Stimulated activated CD8-positive, alpha-beta memory T cell treated with anti-CD3 and anti-CD28 coated beads, Interleukin-7, amount 100 ng/mL, for 4 hours (primary cell): ENCODE measurements at places on chromosomes 1 and 21.

DNA sequence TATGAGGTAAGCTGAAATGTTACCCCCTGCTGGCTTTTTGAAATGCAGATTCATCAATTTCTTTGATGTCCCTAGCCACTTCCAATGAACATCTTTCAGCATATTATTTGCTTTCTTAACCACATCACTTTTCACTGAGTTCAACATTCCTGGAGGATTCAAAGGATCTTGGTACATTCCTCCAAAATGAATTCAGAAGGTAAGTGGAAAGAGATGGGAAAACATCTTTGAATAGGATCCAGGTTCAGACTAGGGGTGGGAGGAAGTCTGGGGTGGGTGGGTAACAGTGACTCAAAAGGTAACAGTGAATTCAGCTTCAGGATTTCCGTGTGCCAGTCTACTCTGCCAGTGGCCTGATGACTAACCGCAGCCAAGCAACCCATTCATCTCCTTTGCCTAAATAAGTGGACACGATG lies 180.7 kb downstream of the ZC3H11B start:
- no peak for DNase-seq

DNA sequence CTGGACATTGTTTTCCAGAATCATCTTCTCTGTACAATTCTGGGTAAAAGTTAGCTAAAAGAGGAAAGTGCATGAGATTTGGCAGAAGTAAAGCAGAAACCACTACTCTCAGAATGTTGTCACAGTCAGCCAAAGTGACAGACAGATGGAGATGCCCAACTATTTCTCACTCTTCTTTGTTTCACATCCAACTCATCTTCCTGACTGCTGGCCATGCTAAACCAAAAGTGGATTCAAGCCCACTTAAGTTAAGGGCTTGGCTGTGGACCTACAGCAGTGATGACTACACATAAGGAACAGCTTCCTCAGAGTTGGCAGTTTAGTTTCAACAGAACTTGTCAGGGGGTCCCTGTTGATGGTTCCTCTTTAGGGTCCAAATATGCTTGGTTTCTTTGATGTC lies 730.2 kb downstream of the LRRIQ3 start:
- DNase-seq = no peak

DNA sequence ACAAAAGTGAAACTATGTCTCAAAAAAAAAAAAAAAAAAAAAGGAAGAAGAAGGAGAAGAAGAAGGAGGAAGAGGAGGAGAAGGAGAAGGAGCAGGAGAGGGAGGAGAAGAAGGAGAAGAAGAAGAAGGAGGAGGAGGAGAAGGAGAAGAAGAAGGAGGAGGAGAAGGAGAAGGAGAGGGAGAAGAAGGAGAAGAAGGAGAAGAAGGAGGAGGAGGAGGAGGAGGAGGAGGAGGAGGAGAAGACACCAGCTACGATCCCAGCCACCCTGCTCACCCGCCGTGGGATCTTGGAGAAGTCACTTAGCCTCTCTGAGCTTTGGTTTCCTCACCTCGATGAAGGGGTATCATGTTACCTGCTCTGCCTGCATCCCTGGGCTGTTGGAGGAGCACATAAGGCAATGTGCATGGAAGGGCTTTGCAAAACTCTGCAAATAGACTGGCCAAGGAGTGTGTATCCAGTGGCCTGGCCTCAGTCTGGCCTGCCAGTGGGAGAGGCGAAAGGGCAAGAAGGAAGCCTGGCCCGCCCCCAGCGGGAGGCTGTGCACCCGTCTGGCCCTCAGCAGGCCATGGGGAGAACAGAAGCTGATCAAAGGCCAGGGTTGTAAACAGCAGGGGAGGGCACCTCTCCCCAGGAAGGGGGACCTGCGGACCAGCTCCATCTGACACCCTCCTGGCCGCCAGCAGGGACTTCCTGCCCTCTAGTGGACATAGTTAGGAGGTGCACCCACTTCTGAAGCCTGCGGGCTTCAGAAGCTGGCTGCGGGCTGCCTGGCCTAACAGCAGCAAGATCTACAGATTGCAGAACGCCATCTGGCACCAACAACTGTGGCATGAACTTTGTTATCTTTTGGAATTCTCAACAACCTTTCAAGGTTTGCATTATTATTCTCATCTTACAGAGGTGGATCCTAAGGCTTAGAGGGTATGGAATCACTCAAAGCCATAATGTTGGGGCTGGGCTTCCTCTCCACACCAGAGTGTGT lies 19.2 kb upstream of the CDK18 start:
- DNase-seq = no peak

- DNase-seq = no peak
Measured at GRCh38 chr1:219906924-219907771, 21.2 kb downstream of the SLC30A10 start.

GRCh38 chr1:102191723-102192122 lies 195.0 kb upstream of the OLFM3 start:
- DNase-seq = no peak

- no peak for DNase-seq
Measured at GRCh38 chr1:212107481-212107880, 71.9 kb downstream of the DTL start.

DNA sequence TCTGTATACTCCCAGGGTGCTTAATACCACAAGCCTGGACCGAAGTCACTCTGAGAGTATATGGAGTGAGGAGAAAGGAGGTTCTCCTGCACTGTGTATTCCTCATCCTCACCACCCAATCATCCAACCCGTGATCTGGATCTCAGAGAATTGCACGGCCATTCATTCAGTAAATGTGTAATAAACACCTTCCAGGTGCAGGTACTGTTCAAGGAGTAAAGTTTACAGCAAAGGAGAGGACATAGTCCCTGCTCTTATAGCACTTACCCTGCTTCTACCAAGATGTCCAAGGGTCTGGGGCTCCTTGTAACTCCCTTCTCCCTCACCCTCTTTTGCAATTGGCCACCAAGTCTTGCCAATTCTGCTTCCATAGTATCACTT lies 139.2 kb upstream of the JUN start:
- DNase-seq = no peak

DNA sequence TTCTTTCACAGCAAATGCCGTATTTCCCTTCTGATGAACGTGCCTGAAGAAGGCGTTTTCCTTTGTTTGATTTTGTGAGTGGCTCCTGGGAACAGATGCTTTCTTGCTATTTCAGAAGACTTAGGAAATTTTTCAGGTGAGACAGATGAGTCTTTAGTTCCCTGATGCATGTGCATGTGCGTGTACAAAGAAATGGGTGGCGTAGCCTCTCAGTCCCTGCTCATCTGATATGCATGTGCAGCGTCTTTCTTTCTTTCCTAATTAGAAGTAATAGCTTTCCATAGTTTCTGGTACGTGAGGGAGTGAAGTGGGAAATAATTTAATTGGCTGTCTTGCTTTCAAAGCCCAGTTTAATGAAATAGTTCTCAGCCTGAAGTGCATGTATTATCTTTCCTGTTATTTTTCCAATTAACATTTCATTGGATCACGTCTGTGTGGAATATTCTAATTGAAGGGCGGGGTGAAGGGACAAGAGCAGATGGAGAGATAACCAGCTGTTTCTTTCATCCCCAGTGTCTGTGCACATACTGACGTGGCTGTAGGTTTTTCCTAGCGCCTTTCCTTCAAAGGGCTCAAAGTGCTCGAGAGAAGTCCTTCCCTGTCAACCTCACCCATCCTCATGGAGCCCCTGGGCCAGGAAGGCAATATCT lies 104.3 kb downstream of the FAM78B start:
- DNase-seq = no peak

GRCh38 chr21:36241717-36242116 lies 78.3 kb upstream of the MORC3 start:
- no peak for DNase-seq

- DNase-seq = no peak
Measured at GRCh38 chr21:45698493-45699184, 55.1 kb downstream of the PCBP3 start.

DNA sequence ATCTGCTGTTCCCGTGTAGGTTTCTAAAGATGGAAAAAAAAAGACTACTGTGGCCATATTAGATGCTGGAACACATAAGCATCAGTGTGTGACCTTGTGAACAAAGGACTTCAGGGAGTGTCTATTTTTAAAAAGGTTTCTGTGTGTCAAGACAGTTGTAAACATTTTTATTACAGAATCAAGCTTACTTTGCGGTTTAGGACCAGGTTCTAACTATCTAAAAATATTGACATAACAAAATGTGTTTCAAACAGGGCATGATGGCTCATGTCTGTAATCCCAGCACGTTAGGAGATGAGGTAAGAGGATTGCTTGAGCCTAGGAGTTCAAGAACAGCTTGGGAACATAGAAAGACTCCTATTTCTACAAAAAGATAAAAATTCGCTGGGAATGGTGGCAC lies 7.1 kb upstream of the DDI2 start:
- DNase-seq = no peak

- no peak for DNase-seq
Measured at GRCh38 chr1:196897158-196897828, 9.4 kb downstream of the CFHR4 start.

GRCh38 chr1:57467830-57468229 lies 44.0 kb upstream of the DAB1 start:
- no peak for DNase-seq

- no peak for DNase-seq
Measured at GRCh38 chr1:2125350-2126211, 69.0 kb downstream of the FAAP20 start.

DNA sequence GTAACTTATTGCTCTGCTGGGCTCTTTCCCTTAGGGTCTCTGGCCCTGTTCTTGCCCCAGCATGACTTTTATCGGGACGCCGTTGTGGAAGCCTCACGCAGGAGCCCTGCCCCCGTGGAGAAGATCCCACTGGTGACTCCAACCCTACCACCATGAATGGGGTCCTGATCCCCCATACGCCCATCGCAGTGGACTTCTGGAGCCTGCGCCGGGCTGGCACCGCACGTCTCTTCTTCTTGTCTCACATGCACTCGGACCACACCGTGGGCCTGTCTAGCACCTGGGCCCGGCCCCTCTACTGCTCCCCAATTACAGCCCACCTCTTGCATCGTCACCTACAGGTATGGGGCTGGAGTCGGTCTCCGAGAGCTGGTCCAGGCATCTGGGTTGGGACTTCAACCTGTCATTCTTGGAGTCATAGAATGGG lies 322 bp downstream of the DCLRE1B start:
- no peak for DNase-seq

DNA sequence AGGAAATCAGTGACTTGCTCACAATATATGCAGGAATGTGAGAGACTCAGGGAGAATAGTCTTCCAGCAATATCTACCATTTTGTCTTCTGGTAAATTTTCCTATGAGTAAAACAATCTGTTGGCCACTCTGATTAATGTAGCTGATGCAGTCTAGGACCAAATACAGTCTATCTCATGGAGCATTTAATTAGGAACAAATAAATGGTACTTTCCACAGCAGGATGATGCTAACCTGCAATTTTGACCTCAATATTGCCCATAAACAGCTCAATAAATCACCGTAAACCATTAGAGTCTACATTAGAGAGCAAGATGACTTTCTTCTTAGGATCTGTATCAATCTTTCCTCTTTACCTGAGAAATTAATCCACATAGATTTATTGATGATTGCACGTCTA lies 567.7 kb upstream of the B3GALT2 start:
- DNase-seq = no peak

- no peak for DNase-seq
Measured at GRCh38 chr1:117015724-117016123, 14.2 kb downstream of the CD101 start.

GRCh38 chr1:171595324-171595723 lies 26.7 kb upstream of the MYOCOS start:
- DNase-seq = no peak

DNA sequence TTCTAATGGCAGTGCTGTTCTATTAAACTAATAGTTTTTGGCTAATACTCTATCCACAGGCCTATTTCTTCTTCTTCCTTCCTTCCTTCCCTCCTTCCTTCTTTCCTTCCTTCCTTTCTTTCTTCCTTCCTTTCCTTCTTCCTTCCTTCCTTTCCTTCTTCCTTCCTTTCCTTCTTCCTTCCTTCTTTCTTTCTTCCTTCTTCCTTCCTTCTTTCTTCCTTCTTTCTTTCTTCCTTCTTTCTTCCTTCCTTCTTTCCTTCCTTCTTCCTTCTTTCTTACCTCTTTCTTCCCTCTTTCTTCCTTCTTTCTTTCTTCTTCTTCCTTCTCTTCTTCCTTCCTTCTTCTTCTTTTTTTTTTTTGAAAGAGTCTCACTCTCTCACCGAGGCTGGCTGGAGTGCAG lies 31.7 kb downstream of the CCDC190 start:
- no peak for DNase-seq

DNA sequence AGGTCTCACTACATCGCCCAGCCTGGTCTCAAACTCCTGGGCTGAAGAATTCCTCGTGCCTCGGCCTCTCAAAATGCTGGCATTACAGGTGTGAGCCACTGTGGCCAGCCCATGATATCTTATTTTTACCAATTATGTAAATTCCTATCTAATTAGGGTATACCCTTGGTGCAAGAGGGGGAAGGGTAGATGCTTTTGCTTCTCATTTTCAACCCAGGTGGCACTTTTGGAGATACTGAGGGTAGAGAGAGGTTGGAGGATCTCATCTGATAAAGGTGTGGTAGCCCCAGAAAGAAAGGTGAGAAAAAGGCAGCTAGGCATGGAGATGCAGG lies 17.4 kb downstream of the ENSA start:
- DNase-seq = no peak

DNA sequence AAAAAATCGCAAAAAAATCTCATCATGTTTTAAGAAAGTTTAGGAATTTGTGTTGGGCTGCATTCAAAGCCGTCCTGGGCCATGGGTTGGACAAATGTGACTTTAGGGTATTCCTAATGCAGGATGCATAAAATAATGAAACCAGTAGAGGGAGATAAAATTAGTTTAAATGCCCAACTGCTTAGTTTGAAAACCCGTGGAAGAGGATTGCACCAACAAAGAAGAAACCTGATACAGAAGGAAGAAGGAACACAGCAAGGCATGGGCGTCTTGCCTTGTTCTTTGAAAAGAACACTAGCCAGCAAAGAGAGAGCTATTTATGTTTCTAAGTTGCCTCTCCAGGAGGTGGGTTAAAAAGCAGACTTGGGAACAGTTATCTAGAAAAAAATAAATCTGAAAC lies 37.9 kb downstream of the WDR3 start:
- no peak for DNase-seq

DNA sequence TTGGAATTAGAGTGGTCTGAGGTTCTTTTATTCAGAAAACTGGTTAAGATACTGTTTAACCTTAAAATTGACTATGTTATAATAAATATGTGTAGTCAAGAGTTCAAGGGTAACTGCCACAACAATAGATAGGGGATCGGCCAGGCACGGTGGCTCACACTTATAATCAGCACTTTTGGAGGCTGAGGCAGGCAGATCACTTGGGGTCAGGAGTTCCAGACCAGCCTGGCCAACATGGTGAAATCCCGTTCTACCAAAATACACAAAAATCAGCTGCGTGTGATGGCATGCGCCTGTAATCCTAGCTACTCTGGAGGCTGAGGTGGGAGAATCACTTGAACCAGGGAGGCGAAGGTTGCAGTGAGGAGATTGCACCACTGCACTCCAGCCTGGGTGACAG lies 39.5 kb downstream of the PDC start:
- DNase-seq = no peak
